ENCODE measurements at places on chromosomes 11 and 22.

- no peak for DNase-seq
Observed at GRCh38 chr22:39243439-39244135, 1.2 kb downstream of the PDGFB start.

DNA sequence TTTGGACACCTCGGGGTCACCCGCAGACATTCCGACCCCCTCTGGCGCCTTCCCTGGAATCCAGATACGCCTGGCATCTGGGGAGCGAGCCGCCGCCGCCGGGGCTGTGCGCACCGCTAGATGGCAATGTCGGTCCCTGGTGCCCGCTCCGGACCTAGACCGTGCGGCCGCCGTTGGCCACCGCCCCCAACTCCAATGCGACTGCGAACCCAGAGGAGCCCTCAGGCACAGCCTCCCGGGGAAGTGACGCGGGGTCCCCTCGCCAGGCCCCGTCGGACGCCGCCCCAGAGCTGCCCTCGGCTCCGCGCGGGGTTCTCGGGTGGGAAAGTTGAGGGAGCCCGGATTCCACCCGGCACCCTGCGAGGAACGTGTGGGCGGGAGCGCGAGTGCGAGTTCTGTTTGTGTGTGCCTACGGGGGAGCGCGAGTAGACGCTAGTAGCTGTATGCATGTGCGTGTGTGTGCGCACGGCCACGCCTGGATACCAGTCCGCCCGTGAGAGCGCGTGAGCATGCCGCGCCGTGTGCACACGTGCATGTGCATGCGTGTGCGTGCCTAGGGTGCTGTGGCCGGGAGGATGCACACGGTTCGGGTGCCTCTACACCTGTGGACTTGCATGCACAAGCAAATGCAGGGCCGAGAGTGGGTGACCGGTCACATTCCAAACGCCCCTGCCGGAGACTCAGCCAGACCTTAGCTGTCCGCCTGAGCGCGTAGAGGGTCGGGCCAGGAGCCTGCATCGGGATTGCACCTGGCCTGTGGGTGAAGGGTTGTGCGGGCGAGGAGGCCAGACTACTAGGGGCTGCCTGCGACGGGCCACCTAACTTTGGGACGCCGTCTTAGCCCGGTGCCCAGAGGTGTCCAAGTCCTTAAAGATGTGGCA is 1.9 kb downstream of the CHRM4 start:
- DNase-seq: no peak

DNA sequence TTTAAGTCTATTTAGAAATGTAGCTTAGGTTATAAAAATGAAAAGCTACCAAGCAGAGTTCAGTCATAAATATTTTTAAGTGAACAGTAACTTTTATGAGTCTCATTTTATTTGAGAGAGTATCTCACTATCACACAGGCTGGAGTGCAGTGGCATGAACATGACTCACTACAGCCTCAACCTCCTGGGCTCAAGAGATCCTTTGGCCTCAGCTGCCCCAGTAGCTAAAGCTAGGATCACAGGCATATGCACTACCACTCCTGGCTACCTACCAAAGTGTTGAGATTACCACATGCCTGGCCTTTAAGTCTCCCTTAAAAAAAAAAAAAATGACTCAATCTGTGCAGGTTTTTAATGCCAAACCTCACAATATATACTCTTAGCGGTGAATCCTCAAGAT is 34.7 kb upstream of the CLNS1A start:
- no peak for DNase-seq

DNA sequence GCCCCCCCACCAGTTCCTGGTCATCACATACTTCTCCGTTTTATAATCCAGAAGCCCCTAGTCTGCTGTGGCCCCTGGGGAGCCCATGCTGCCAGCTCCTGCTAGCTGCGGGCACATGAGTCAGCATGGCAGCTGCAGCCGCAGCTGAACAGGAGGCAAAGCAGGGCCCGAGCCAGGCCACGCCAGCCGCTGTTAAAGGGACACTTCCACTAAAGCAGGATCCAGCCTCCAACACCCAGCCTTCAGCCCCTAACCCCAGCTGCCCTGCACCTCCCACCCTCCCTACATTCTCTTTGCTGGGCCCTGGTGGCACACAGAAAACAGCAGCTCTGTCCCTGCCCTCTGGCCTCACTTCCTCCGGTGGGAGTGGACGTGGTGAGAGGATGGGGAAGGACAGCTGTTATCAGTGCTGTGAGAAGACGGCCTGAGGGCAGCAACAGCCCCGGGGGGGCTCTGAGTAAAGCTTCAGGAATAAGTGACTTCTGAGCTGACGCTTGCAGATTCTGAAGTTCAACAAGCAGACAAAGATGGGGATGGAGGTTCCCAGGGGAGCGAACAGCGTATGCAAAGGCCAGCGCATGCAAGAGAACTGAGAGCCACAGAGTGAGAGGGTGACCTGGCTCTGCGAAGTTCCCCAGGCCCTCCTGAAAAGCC is 688 bp upstream of the LRRC74B start:
- no peak for DNase-seq

DNA sequence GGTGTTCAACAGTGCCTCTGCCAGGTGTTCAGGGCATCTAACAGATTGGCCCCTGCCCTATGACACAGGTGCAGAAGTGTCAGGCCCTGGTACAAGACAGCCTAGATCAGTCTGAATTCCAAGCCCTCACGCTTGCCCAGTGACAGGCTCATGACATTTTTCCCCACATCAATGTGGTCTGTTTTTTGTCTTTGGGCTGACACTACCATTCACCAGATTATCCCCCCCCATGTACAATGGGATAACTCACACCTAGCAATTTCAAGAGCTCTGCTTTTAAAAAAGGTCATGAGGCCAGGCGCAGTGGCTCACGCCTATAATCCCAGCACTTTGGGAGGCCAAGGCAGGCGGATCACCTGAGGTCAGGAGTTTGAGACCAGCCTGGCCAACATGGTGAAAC is 155.5 kb upstream of the PITPNB start:
- no peak for DNase-seq

GRCh38 chr11:96254087-96254486 is 88.9 kb downstream of the MAML2 start:
- DNase-seq: no peak

DNA sequence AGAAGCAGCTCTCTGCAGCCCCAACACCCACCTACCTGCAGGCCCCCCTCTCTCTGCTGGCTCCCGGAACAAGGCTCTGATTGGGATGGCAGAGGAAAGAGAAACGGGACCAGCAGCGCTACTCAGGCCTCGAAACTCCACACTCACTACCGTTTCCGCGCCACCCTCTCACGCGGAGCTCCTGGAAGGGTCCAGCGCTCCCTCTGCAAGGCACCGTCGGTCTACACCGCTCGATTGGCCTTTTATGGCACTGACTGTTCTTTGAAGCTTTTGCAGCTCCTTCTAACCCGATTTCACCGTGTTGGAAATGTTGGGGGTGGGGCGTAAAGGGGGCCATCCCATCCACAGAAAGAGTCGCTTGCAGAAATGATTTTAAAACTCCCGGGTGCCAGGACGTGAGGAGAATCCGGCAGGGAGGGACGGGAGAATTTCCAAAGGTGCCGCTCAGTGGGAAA is 323 bp upstream of the PANX1 start:
- peak; percentile 20 for DNase-seq

DNA sequence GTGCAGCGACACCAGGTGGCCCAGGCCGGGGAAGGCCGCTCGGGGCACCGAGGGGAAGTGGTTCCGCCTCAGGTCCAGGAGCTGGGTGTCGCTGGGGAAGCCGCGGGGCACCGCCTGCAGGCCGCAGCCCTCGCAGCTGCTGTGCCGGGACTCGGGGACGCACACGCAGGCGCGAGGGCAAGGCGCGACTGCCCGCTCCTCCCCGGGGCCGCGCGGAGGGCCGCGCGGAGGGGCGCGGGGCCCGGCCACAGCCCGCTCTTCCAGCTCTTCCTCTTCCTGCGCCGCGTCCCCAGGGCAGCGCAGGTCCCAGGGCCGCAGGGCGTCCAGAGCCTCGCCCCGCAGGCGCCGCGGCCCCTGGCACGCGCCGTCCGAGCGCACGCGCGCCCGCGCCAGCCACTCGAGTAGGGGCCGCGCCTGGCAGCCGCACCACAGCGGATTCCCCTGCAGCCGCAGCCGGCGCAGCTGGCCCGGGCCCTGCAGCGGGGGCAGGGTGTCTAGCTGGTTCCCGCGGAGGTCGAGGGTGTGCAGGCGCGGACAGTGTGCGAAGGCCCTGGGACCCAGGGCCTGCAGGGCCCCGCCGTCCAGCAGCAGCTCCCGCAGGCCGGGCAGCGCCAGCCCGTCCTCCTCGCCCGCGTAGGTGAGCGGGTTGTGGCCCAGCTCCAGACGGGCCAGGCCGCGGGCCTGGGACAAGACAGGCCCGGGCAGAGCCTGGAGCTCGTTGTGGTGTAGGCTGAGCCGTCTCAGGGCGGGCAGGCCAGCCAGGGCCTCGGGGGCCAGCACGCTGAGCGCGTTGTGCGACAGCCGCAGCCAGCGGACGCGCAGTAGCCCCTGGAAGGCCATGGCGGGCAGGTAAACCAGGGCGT is 2.8 kb downstream of the CHADL start:
- peak; percentile 75 for DNase-seq

DNA sequence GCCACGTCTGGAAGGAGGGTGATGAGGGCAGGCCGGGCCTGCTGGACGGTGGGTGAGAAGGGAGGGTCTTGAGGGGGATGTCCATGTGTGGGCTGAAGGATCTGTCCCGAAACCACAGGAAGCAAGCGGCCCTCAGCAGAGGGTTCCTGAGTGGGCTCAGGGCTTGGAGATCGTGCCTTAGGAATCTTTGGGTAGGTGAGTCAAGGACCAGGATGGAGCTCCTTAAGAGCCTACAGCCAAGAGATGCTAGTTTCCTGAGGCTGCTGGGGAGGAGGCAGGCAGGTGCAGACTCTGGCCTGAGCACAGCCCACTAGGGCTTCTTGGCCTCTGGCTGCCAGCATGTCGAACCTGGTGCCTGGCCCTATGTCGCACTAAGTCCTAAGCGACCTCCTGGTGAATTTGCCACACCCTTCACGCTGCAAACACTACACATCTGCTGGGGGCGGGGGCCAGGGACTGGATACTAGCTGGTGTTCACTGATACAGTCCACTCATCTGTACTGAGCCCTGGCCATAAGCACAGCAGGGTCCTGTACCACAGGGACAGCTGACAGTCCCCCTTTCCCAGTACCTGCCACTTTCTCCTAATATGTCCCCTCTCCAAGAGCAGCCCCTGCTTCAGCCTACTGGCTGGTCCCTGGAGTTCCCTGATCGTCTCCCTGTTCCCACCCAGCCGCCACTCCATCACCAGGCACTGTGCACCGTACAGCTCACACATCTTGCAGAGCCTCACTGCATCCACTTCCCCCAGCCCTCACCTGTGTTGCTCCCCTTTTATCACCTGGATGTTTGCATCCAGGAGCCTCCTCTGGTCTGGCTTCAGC is 19.5 kb downstream of the GNAZ start:
- DNase-seq: no peak

- no peak for DNase-seq
Observed at GRCh38 chr11:130327716-130328115, 13.0 kb upstream of the ZBTB44 start.

DNA sequence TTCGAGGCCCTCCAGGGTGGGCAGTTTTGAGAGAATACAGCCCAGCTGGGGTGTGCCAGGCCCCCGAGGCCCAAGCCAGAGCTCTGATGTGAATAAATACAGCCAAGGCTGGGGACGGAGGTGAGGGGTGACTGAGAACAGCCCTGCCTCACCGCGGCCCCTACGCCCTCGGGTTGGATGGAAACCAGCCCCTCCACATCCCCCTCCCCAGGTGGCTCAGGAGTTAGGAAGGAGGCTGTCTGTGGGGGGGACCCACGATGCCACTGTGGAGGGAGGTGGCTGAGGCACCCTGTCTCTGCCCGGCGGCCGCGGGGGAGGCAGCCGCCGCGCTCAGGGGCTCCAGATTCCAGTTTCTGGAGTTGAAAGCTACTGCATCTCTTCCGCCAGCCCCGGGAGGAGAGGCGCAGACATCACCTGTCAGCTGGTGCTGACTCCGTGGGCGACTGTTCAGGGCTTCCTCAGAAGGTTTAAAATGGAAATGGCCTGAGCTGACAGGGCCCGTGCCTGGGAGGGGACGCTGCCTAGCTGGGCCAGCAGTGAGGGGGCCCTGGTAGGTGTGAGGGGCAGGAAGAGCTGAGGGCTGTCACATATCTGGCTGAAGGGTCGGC is 1.4 kb downstream of the FLRT1 start:
- DNase-seq: no peak

- no peak for DNase-seq
Observed at GRCh38 chr11:86124251-86125233, 55.7 kb upstream of the PICALM start.

DNA sequence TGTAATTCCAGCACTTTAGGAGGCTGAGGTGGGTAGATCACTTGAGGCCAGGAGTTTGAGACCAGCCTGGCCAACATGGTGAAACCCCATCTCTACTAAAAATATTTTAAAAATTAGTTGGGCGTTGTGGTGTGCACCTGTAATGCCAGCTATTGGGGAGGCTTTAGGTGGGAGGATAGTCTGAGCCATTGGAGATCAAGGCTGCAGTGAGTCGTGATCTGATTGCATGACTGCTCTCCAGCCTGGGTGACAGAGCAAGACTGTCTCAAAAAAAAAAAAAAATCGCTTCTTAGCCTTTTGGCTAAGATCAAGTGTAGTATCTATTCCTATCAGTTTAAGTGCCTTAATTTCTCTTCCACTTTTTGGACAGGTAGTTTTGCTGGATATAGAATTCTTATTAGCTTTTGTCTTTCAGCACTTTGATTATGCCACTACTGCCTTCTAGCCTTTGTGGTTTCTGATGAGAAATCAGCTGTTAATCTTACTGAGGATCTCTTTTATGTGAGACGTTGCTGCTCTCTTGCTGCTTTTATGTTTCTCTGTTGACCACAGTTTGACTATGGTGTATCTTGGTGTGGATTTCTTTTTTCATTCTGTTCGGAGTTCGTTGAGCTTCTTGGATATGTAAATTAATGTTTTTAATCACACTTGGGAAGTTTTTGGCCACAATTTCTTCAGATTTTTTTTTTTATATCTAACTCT is 24.7 kb downstream of the CHEK1 start:
- no peak for DNase-seq

DNA sequence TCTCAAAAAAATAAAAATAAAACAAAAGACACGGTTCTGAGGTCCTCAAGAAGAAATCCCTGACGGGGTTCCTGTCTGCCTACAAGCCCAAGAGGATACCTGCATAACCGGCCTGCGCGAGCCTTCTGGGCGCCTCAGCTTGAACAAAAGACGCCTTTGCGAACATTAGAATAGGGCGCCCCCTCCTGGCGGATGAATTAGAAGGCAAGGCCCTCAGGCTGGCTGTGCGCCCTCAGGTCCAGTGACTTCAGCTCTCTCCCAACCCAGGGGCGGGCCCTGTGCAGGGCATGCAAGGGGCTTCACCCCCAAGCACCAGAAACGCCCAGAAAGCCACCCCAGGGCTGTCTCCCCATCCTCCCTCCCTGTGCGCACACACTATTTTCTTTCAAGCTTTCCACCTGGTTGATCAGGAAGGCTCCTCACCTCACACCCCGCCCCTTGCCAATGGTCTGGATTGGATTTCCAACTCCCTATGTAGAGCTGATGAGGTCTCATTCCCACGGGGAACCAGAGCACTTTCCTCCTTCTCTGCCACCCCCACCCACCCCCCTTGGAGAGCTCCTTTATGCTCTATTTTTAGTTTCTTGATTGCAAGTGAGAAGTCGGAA is 273.3 kb downstream of the BUD13 start:
- no peak for DNase-seq
